NCI-H1436 (cell line): ENCODE measurements at places on chromosomes 13 and 19.

GRCh38 chr19:35908973-35909683, 1.0 kb upstream of the TYROBP start:
- no peak for DNase-seq

DNA sequence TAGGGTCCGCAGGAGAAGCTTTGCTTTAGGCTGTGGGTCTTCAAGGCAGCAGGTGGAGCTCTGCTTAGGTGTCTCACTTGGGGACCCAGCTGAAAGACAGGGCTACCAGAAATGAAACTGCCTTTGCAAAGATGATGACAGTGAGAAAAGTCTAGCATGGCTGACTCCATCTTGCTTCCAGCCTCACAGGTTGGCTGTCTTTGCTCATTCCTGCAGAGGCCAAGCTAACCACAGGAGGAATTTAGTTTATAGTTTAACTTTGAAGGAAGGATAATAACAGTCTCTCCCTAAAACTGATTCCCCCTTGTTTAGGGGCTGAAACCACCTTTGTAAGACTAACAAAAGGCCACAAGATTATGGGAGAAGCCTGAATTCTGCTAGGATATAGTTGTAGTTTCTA, 252.4 kb downstream of the UQCRFS1 start:
- no peak for DNase-seq

- no peak for DNase-seq
Observed at GRCh38 chr19:51196181-51196580, 28.7 kb upstream of the CD33 start.

DNA sequence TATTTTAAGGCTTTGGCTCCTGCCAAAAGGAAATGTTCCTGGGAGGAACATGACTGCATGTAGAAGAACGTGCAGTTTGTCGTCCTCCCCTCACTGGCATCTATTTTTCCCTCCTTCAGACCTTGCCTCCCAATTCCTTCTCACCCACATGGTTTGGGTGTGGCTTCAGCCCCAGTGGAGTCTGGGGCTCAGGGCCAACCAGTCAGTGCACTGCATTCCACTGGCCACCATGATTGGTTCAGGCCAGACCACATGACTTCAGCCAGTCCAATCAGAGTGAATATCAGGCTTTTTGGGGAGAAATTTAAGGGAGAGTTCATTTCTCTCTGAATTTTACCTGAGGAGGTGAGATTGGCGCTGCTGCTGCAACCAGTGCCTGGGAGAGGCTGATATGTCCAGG, 171.6 kb downstream of the ZIC5 start:
- DNase-seq: no peak

DNA sequence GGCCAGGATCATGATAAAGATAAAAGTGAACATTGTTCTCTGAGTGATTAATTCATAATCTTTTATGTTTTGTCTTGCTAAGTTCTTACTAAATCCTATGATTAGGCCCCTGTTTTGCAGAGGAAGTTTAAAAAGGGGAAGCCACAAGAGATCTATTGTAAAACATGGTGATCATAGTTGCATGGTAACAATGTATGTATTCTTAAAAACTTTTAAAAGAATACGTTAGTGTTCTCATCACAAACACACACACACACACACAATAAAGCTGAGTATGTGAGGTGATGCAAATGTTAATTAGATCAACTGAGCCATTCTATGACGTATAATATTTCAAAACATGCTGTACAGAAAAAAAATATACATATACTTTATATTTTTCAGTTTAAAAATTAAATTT, 51.2 kb downstream of the MBD3L2B start:
- no peak for DNase-seq
